ENCODE measurements at places on chromosomes 3 and 15.

DNA sequence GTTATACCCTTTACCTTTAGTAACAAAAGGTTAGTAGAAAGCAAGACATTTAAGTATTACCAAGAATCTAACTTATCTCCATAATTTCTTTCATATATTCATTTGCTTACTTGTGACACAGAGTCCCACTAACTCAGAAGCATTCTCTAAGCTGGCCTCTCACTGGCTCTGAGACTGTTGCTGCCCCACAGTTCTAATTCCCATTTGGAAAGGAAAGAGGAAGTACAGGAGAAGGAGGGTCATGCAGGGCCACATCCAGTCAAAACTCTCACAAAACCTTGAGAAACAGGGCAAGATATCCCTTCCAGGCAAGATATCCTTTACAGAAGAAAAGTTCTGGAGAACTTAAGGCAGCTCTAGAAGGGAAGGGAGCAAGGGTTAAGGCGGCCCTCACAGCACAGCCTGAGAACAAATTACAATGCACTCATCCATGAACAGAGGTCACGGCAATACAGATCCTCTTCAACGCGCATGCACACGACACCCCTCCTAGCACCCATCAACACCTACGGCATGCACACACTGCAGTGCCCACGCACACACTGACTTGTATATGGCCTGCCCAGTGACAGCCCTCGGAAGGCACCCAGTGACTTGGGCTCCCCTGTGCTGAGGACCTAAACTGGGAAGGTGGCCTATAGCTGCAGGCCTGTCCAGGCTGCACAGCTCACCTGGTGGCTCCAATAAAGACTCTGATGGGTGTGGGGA, 13.0 kb upstream of the MYO5C start:
- no peak for DNase-seq

- no peak for DNase-seq
These were observed 18.4 kb upstream of the GABRA5 start for GRCh38 chr15:26848498-26848897.

DNA sequence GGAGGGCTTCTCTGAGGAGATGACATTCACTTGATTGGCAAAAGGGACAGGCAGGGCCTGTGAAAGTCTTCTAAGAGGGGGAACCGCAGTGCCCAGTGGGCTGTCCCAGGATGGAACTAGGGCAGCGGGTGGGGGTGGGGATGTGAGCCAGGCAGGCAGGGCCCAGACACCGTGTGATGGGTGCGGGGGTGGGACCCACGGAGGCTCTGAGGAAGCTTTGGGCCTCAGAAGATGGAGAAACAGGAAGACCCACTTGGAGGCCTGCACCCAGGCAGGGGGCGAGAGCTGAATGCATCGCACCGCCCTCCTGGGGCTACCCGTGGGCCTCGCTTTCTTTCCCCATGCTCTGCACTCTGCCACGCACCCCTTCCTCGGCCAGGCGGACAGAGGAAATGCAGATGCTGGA, 32.9 kb upstream of the ACAD9 start:
- no peak for DNase-seq

DNA sequence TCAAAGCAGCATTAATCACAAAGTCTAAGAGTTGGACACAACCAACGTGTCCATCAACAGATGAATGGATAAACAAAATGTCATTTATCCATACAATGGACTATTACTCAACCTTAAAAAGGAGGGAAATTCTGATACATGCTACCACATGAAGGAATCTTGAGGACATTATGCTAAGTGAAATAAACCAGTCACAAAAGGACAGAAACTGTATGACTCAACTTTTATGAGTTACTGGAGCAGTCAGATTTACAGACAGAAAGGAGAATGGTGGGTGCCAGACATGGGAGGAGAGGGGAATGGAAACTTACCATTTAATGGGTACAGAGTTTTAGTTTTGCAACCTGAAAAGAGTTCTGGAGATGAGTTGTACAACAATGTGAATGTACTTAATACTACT, 43.0 kb upstream of the SEC13 start:
- DNase-seq: no peak

- no peak for DNase-seq
These were observed 135.8 kb downstream of the TCF12 start for GRCh38 chr15:57054204-57054750.

DNA sequence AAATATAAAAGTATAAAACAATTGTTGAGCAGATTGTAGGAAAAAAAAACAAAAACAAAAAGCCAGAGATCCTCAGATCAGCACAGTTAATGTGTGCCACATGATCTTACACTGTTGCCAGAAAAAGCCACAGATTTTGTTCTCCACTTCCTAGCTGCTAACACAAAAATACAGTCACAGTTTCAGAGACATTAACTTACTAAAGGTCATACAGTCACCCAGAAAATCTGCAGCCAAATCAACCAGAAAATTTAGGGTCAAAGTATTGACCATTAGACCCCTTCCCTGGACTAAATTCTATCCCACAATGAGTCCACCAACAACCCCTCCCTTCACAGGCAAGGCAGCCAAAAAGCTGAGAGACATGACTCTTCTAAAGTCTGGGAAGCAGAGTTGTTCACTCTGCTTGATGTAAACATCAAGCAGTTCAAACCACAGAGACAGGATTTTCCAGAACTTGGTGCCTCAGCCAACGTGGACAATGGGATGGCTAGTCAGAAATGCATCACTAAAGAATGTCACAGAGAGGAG, 59.1 kb downstream of the SST start:
- DNase-seq: no peak

GRCh38 chr3:173825730-173826129, 428.2 kb downstream of the NLGN1 start:
- DNase-seq: no peak

- no peak for DNase-seq
These were observed 742.0 kb upstream of the CCDC54 start for GRCh38 chr3:106635271-106635670.

DNA sequence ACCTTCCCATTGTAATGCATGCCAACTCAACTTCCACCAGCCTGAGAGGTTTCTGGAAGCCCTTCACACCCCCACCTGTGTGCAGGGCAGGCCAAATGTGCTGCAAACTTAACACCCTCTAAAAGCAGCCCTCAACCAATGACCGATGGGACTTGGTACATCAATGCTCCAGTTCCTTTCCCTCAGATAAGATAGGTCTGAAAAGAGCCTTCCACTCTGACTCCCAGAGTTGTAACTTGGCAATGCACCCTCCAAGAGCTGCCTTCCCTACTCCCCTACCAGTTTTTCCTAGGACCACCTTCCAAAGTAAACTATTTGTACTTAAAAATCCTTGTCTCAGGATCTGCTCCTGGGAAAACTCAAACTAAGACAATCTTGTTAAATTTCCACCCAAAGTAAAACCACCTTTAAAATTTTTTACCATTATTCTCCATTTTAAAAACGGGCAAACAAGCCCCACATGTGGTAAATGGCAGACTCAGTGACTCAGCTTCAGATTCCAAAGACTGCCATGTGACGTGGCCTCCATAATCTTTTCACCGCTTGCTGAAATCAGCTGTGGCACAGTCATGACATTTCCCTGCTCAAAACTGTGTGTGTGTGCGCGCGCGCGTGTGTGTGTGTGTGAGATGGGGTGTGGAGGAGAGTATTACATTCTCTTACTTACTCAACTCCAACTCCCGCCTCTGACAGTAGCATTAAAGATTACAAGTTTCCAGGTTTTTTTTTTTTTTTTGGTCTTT, 17.2 kb downstream of the RASGRP1 start:
- no peak for DNase-seq
